ENCODE measurements at places on chromosomes 2 and 18. TPM values are rescaled to one million over a fixed set of nuclear protein-coding genes. Genes with fewer than 3 reads are reported as not detected.
A peak's percentile ranks its signal among the peaks of the same experiment; 100 is the strongest.

DNA sequence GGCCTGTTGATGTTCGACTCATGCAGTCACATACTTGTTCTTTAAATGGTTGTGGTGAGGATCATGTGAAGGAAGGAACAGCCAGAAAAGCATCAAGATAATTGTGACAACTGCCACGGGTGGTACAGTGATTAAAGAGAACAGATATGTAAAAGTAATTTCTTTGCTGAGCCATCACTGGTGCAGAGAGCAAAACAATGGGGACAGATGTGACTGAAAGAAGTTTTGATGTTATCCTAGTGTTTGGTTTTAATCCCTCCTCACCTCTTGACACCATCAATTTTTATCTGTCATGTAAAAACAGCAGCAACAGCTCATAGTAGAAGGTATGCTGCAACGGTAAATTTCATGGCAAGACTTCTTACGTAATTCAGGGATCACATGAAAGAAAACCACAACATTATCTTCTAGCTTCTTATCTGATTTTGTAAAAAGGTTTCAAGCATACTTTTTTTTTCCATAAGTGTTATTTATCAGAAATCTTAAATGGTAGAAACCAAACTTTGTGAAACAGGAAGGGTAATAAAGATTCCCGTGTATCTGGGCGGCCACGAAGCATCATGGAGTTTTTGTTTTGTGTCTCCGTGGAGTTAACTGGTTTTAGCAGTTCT lies 65.2 kb downstream of the PLCL1 start:
- no peak for DNase-seq
- no peaks in the 10 kb centered on the region for H3K4me1 ChIP-seq
- H3K27me3 ChIP-seq: 0 out of 2 replicates have a peak, but pooled peaks cover 9% of the 10 kb centered on the region
- H3K36me3 ChIP-seq: no peaks in the 10 kb centered on the region
- no peak overlapping the region for H3K27ac ChIP-seq

DNA sequence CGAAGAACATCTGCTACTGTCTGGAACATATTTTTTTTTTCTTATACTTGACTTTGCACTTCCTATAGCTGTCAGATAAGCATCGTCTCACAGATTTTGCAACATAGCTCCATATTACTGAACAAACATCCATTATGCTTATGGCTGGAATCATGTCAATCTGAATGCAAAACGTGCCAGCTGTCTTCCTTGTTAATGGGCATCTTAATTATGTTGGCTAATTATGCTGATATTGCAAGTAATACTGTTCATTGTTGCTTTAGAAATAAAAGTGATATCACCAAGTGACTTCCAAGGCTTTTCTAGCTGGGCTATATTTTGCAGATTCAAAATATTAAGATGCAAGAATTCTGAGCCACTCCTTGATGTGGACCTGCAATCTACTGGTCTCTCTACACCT lies 176.8 kb downstream of the ARL4C start:
- no peak overlapping the region for H3K27ac ChIP-seq
- H3K36me3 ChIP-seq: no peaks in the 10 kb centered on the region
- 0 out of 2 replicates have a peak, but pooled peaks cover 2% of the 10 kb centered on the region for H3K4me1 ChIP-seq
- H3K4me3 ChIP-seq: no peak overlapping the region
- no peaks in the 10 kb centered on the region for H3K27me3 ChIP-seq

GRCh38 chr2:71000780-71001591 lies 6.3 kb upstream of the TEX261 start:
- no peaks in the 10 kb centered on the region for H3K27me3 ChIP-seq
- DNase-seq: peak; percentile 51
- H3K36me3 ChIP-seq: no peaks in the 10 kb centered on the region
- peak overlapping the region; percentile 59 for H3K4me3 ChIP-seq

GRCh38 chr2:33477473-33478468 lies 1.3 kb downstream of the RASGRP3 start:
- no peak overlapping the region for H3K4me3 ChIP-seq
- no peak for DNase-seq
- H3K27me3 ChIP-seq: no peaks in the 10 kb centered on the region
- no peak overlapping the region for H3K27ac ChIP-seq

DNA sequence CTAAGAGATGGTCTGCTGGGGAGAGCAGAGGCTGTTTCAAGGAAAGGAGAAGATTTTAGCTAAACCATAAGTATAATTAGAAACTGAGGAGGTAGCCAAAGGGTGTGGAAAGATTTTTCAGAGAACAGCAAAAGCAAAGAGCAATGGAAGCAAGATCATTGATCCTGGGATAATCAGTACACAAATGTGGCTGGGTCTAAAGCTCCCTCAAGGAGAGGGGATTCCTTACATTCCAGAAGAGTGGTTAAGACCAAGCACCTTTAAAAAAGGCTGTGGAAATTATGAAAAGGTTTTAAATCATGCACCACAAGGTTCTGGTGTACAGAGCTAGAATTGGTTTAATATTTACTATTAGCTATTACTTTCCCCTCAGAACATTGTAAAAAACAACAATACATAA lies 246.0 kb upstream of the UBE2E3 start:
- DNase-seq: no peak
- H3K36me3 ChIP-seq: no peaks in the 10 kb centered on the region
- no peaks in the 10 kb centered on the region for H3K27me3 ChIP-seq
- H3K27ac ChIP-seq: no peak overlapping the region
- peaks cover under 1% of the 10 kb centered on the region for H3K4me1 ChIP-seq

DNA sequence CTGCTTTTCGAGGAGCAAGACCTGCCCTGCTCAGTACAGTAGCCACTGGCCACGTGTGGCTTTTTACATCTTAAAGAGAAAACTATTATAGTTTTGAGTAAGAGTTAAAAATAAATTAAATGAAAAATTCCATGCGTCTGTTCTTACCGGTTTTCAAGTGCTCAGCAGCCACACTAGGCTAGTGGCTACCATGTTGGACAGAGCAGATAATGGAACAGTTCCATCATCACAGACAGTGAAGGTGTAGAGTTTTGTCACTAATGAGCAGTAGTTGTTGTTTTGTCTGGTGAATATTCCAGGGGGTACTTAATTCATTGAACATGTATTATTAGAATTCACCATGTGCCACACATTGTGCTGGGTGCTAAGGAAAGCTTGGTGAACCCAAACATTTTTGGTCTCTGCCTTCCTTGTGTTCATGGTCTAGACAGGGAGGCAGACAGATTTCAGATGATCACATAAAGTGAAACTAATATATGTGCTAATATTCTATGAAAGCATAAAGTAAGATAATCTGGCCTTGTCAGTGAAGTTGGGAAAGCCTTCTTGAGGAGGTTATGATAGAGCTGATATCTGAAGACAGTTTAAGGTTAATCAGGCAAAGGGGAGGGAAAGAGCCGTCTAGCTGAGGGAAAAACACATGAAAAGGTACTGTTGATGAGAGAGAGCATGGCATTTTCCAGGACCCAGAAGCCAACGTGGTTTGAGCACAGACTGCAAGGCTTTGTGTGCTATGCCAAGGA lies 1.4 kb downstream of the ALMS1 start:
- peaks cover 8% of the 10 kb centered on the region for H3K27me3 ChIP-seq
- DNase-seq: no peak
- no peaks in the 10 kb centered on the region for H3K4me1 ChIP-seq
- H3K27ac ChIP-seq: peak overlapping the region; percentile 78
- no peaks in the 10 kb centered on the region for H3K36me3 ChIP-seq

GRCh38 chr2:170265321-170265720 lies 87.4 kb downstream of the MYO3B start:
- no peaks in the 10 kb centered on the region for H3K36me3 ChIP-seq
- no peak overlapping the region for H3K27ac ChIP-seq
- no peak overlapping the region for H3K4me3 ChIP-seq
- H3K27me3 ChIP-seq: no peaks in the 10 kb centered on the region
- no peaks in the 10 kb centered on the region for H3K4me1 ChIP-seq

GRCh38 chr2:65158557-65158956 lies 28.7 kb upstream of the RAB1A start:
- no peak overlapping the region for H3K4me3 ChIP-seq
- peaks cover 4% of the 10 kb centered on the region for H3K4me1 ChIP-seq
- DNase-seq: no peak
- H3K27ac ChIP-seq: no peak overlapping the region

DNA sequence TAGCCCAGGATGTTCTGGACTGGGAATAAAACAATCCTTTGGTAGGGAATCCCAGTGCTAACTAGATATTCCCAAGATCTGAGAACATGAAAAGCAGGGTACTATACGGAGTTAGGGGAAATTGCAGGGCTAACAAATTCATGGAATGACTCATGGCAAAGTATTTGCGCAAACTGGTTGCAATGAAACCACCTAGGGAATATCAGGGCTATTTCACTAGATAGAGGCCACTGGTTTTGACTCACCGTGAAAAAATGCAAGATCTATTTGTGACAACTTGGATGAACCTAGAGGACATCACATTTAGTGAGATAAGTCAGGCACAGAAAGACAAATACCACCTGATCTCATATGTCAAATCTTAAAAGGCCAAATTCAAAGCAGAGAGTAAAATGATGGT lies 233.3 kb downstream of the MBD2 start:
- peaks cover 5% of the 10 kb centered on the region for H3K4me1 ChIP-seq
- peak; percentile 45 for DNase-seq
- H3K27me3 ChIP-seq: no peaks in the 10 kb centered on the region
- no peaks in the 10 kb centered on the region for H3K36me3 ChIP-seq
- H3K27ac ChIP-seq: peak overlapping the region; percentile 18

DNA sequence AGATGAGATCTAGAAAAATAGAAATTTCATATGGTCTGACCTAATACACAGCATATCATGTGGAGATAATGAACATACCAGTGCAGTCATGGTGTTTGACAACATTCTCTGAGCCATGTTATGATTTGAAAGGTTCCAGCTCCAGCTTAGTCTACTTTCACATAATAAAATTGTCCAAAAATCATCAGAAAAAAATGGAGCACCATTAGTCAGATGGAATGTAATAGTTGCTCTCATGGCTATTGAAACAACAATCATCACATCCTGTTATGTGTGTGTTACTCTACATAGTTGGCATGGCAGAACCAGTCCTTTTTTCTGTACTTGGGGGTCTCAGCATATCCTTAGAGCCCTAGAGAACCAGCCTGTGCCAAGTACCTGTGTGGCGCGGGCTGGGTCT lies 678.9 kb upstream of the FANCL start:
- H3K4me1 ChIP-seq: no peaks in the 10 kb centered on the region
- no peaks in the 10 kb centered on the region for H3K36me3 ChIP-seq
- no peaks in the 10 kb centered on the region for H3K27me3 ChIP-seq
- no peak overlapping the region for H3K4me3 ChIP-seq
- no peak overlapping the region for H3K27ac ChIP-seq
- no peak for DNase-seq

- no peak overlapping the region for H3K27ac ChIP-seq
- H3K27me3 ChIP-seq: no peaks in the 10 kb centered on the region
- H3K4me1 ChIP-seq: no peaks in the 10 kb centered on the region
- DNase-seq: no peak
These were observed 96.5 kb downstream of the ZNF532 start for GRCh38 chr18:58960946-58961722.

- H3K27me3 ChIP-seq: no peaks in the 10 kb centered on the region
- no peaks in the 10 kb centered on the region for H3K4me1 ChIP-seq
These were observed 241.3 kb downstream of the MREG start for GRCh38 chr2:215772003-215772402.

Gene CASP10
- total RNA-seq: 2.6 TPM

Gene CACNB4
- 2.0 TPM for total RNA-seq

Gene GALR1
- total RNA-seq: not detected
